ENCODE measurements at places on chromosomes 1 and 21. TPM values are rescaled to one million over a fixed set of nuclear protein-coding genes. Genes with fewer than 3 reads are reported as not detected.

- no peaks in the 10 kb centered on the region for H3K36me3 ChIP-seq
- H3K4me3 ChIP-seq: no peak overlapping the region
- H3K4me1 ChIP-seq: no peaks in the 10 kb centered on the region
- no peak overlapping the region for H3K27ac ChIP-seq
- DNase-seq: no peak
These were observed 209.7 kb upstream of the ST6GALNAC5 start for GRCh38 chr1:76657623-76658022.

C1orf94 gene
- total RNA-seq: not detected

C1orf21 gene
- 1.9 TPM for total RNA-seq

GRCh38 chr1:7770997-7771822 is at the start of gene VAMP3:
Gene VAMP3, plus strand, starts transcription at chr1:7771296. Its CDS starts 88 bp downstream, at chr1:7771384.
- H3K27ac ChIP-seq: peak within 1 kb of the TSS; percentile 67
- H3K27me3 ChIP-seq: peaks cover 5% of the 10 kb centered on the region
- peaks cover 14% of the 10 kb centered on the region for H3K36me3 ChIP-seq
- peak within 1 kb of the TSS; percentile 82 for H3K4me3 ChIP-seq
- DNase-seq: peak; percentile 92

- DNase-seq: no peak
- H3K36me3 ChIP-seq: no peaks in the 10 kb centered on the region
- H3K4me1 ChIP-seq: peaks cover 3% of the 10 kb centered on the region
- peaks cover 27% of the 10 kb centered on the region for H3K27me3 ChIP-seq
These were observed 1.3 kb downstream of the PRDM16 start for GRCh38 chr1:3070309-3070643.

DNA sequence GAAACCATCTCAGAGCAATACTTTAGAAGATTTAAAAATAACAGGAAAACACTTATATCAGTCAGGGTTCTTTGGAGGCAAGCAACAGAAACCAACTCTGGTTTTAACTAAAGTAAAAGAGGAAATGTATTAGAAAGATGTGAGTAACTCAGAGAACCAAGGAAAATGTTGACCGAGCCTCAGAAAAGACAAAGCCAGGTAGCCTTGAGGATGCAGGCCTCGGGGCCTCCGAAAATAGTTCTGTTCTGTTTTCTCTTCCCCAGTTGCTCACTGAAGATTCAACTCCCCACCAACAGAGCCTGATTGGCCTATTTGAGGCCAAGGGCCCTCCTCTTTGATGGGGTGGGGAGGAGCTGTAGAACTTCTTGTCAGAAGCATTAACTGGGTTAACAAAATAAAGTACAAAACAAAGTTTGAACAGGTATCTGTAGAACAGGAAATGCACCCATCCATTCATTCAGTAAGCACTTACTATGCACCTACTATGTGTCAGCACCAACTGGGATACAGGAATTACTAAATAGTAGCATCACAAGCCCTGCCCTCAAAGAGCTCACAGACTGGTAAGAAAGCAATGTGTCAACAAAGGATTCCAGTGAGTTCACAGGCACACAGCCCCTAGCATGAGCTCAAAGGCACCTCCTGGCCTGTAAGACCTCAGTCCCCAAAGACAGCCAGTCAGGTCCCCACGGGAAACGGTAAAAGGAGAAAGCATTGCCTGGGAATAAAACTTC is 12.6 kb downstream of the SLAMF8 start:
- H3K4me3 ChIP-seq: no peak overlapping the region
- no peaks in the 10 kb centered on the region for H3K27me3 ChIP-seq
- H3K36me3 ChIP-seq: no peaks in the 10 kb centered on the region
- H3K4me1 ChIP-seq: peaks cover 19% of the 10 kb centered on the region
- DNase-seq: no peak

- no peaks in the 10 kb centered on the region for H3K4me1 ChIP-seq
- H3K4me3 ChIP-seq: no peak overlapping the region
- no peak for DNase-seq
- H3K27ac ChIP-seq: no peak overlapping the region
- H3K36me3 ChIP-seq: no peaks in the 10 kb centered on the region
These were observed 112.5 kb upstream of the FGGY start for GRCh38 chr1:59184365-59184905.

DNA sequence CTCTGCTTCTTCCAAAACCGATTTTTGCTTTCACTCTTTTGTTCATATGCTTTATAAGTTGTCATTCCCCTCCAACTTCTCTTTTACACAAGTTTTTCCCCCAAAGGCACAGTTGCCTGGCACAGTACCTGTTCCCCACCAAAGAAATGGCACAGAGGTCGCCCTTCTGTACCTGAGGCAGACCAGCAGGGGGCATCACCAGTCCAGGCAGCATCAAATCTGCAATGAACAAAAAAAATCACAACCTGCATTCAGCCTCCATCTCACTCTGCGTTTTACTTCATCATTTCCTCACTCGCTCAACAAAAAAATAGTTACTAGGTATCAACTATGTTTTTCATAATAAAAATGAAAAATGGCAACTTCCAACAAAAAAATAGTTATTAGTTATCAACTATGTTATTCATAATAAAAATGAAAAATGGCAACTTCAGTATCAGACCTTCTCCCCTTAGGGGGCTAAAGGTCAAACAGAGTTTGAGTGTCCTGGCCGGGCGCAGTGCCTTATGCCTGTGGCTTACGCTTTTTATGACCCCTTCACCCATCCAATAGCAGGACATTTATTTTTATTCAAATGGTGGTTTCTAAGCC is 4.1 kb downstream of the EIF2D start:
- peaks cover 45% of the 10 kb centered on the region for H3K36me3 ChIP-seq
- H3K4me3 ChIP-seq: no peak overlapping the region
- DNase-seq: peak; percentile 78
- peaks cover 38% of the 10 kb centered on the region for H3K4me1 ChIP-seq
- no peaks in the 10 kb centered on the region for H3K27me3 ChIP-seq

DNA sequence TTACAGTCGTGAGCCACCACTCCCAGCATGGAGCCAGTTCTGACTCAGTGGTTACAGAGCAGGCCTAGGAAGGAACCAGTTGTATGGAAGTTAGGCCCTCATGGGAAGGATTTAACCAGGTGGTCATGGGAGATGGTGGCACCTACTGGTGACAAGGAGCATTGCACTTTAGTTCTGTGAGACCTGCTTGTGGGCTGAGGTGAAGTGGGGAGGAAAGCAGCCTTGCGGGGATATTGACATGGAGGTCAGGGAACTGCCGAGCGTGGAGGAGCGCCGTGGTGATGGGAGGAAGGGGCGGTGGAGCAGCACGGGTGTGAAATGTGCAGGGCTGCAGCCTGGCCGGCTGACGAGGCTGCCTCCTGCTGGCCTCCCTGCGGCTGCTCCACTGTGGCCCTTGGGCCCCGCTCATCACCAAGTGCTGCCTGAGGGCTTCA is 100.4 kb downstream of the GALNT2 start:
- no peak overlapping the region for H3K27ac ChIP-seq
- H3K27me3 ChIP-seq: no peaks in the 10 kb centered on the region
- H3K36me3 ChIP-seq: peaks cover 2% of the 10 kb centered on the region
- no peak overlapping the region for H3K4me3 ChIP-seq
- peak; percentile 55 for DNase-seq

GRCh38 chr21:41802684-41803083 is 35.8 kb upstream of the RIPK4 start:
- no peak overlapping the region for H3K4me3 ChIP-seq
- H3K36me3 ChIP-seq: peaks cover 35% of the 10 kb centered on the region
- H3K27ac ChIP-seq: no peak overlapping the region
- no peaks in the 10 kb centered on the region for H3K27me3 ChIP-seq

- no peaks in the 10 kb centered on the region for H3K36me3 ChIP-seq
- H3K4me3 ChIP-seq: peak overlapping the region; percentile 85
- peaks cover 6% of the 10 kb centered on the region for H3K4me1 ChIP-seq
- H3K27me3 ChIP-seq: no peaks in the 10 kb centered on the region
These were observed 29.8 kb downstream of the TEX35 start for GRCh38 chr1:178542554-178543289.

GRCh38 chr1:114035304-114035700 is 56.0 kb downstream of the OLFML3 start:
- no peaks in the 10 kb centered on the region for H3K36me3 ChIP-seq
- H3K27ac ChIP-seq: no peak overlapping the region
- H3K4me3 ChIP-seq: no peak overlapping the region
- H3K4me1 ChIP-seq: peaks cover 2% of the 10 kb centered on the region

DNA sequence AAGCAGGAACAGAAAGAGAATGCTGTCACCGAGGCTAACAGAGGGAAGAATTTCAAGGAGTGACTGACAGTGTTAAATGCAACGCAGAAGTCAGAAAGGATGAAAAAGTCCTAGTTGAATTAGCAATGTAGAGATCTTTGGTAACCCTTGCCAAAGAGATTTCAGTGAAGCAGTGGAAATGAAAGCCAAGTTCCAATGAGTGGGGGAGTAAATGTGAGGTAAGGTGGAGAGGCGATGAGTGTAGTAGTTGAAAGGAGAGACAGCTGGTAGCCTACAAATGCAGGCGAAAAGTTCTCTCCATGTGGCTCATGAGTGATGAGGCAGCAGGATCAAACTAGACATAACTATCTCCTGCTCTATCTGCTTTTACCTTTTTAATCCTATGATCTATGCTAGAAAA is 74.6 kb upstream of the IPO9 start:
- peaks cover 18% of the 10 kb centered on the region for H3K4me1 ChIP-seq
- H3K36me3 ChIP-seq: no peaks in the 10 kb centered on the region
- DNase-seq: no peak
- H3K27ac ChIP-seq: no peak overlapping the region
- H3K27me3 ChIP-seq: peaks cover 3% of the 10 kb centered on the region

- H3K27ac ChIP-seq: no peak overlapping the region
- H3K27me3 ChIP-seq: no peaks in the 10 kb centered on the region
- H3K36me3 ChIP-seq: no peaks in the 10 kb centered on the region
- H3K4me1 ChIP-seq: no peaks in the 10 kb centered on the region
- DNase-seq: no peak
- no peak overlapping the region for H3K4me3 ChIP-seq
These were observed 114.7 kb downstream of the PAPPA2 start for GRCh38 chr1:176577646-176578197.

KRTAP19-3 gene
- total RNA-seq: not detected

- no peak overlapping the region for H3K27ac ChIP-seq
- H3K4me3 ChIP-seq: no peak overlapping the region
- DNase-seq: no peak
- no peaks in the 10 kb centered on the region for H3K36me3 ChIP-seq
- peaks cover 3% of the 10 kb centered on the region for H3K4me1 ChIP-seq
These were observed 253.3 kb upstream of the ADGRL2 start for GRCh38 chr1:81547261-81547911.

- H3K27ac ChIP-seq: no peak overlapping the region
- no peaks in the 10 kb centered on the region for H3K36me3 ChIP-seq
- no peak for DNase-seq
- no peaks in the 10 kb centered on the region for H3K4me1 ChIP-seq
- H3K27me3 ChIP-seq: peaks cover 34% of the 10 kb centered on the region
These were observed 206.5 kb upstream of the AJAP1 start for GRCh38 chr1:4447778-4448420.

GRCh38 chr1:154129391-154129970 is 25.4 kb downstream of the NUP210L start:
- peaks cover 12% of the 10 kb centered on the region for H3K4me1 ChIP-seq
- no peaks in the 10 kb centered on the region for H3K27me3 ChIP-seq
- DNase-seq: no peak
- no peak overlapping the region for H3K4me3 ChIP-seq
- H3K36me3 ChIP-seq: no peaks in the 10 kb centered on the region

- DNase-seq: no peak
- peaks cover 2% of the 10 kb centered on the region for H3K27me3 ChIP-seq
- no peak overlapping the region for H3K4me3 ChIP-seq
- H3K4me1 ChIP-seq: peaks cover 68% of the 10 kb centered on the region
- no peak overlapping the region for H3K27ac ChIP-seq
These were observed 88.3 kb downstream of the TPR start for GRCh38 chr1:186286615-186287315.

NBPF6 gene
- total RNA-seq: not detected

S100A7 gene
- total RNA-seq: not detected

GBP6 gene
- total RNA-seq: 0.73 TPM

CHD1L gene
- total RNA-seq: 72.0 TPM

DNA sequence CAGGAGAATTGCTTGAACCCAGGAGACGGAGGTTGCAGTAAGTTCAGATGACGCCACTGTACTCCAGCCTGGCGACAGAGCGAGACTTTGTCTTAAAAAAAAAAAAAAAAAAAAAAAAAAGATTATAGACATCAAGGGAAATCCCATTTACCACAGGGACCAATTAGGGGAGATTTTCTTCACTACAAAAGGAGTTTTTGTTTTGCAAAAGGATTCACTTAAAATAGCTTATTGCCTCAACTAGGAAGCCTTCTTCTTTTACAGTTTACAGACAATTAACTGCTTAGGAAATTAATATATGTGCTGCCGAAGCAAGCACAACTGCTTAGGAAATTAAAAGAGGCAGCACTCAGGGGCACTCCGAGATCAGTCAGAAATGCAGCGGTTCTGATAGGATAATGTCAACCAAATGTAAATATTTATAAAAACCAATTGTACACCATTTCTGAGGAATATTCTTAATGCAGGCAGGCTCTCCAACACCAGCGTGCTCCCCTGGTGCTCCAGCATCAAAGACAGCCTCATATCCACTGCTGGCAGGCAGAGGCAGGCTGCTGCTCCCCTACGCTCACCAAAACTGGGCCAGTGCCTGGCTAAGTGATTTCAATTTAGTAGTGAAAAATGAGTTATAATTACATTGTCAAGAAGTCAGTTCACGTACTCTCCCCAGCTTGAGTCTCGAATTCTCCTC is 107.9 kb upstream of the RAB4A start:
- no peak overlapping the region for H3K4me3 ChIP-seq
- no peak overlapping the region for H3K27ac ChIP-seq
- peaks cover 5% of the 10 kb centered on the region for H3K4me1 ChIP-seq
- no peaks in the 10 kb centered on the region for H3K36me3 ChIP-seq
- no peaks in the 10 kb centered on the region for H3K27me3 ChIP-seq
- no peak for DNase-seq

PLOD1 gene
- 11.0 TPM for total RNA-seq

GRCh38 chr1:18407166-18408045 is 73.3 kb upstream of the KLHDC7A start:
- no peak for DNase-seq
- no peak overlapping the region for H3K4me3 ChIP-seq
- H3K27me3 ChIP-seq: peaks cover 12% of the 10 kb centered on the region
- no peaks in the 10 kb centered on the region for H3K4me1 ChIP-seq
- no peak overlapping the region for H3K27ac ChIP-seq

DNA sequence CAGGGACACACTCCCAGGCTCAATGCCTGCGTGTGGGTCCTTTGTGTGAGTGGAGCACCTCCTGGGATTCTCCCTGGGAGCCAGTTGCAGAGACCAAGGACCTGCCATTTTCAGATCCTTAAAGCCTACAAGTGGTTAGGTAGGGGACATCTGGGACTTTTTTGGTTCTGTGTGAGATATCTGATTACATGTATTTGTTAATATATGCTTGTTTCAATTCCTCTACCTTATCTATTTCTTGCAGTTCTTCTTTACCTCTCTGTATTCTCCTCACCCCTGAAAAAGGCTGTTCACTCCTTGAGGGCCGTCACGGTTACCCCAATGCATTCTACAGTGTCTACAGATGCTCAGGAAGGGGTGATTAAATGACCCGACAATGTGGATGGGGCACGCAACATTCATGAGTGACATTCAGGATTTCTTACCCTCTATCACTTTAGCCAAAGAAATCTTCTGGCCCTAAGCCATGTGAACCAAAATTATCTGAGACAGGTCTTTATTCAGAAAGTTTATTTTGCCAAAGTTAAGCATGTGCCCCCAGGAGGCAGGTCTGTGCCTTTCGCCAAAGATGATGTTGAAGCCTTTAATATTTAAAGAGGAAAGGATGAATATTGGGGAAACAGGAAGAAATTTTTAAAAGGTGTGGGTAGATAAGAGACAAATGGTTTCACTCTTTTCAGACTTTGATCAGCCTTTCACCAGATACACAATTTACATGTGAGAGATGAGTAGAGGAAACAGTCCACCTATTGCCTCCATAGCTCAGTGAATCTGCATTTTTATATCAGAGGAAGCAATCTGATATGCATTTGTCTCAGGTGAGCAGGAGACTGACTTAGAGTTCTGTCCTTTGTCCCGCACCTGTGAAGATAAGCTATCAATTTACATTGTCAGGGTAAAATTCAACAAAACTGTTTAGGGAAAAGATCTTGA is 44.6 kb upstream of the MPZL1 start:
- no peak overlapping the region for H3K4me3 ChIP-seq
- peaks cover 13% of the 10 kb centered on the region for H3K36me3 ChIP-seq
- no peaks in the 10 kb centered on the region for H3K27me3 ChIP-seq

CYP4A11 gene
- total RNA-seq: not detected
